ENCODE measurements at places on chromosomes 11 and 22.

DNA sequence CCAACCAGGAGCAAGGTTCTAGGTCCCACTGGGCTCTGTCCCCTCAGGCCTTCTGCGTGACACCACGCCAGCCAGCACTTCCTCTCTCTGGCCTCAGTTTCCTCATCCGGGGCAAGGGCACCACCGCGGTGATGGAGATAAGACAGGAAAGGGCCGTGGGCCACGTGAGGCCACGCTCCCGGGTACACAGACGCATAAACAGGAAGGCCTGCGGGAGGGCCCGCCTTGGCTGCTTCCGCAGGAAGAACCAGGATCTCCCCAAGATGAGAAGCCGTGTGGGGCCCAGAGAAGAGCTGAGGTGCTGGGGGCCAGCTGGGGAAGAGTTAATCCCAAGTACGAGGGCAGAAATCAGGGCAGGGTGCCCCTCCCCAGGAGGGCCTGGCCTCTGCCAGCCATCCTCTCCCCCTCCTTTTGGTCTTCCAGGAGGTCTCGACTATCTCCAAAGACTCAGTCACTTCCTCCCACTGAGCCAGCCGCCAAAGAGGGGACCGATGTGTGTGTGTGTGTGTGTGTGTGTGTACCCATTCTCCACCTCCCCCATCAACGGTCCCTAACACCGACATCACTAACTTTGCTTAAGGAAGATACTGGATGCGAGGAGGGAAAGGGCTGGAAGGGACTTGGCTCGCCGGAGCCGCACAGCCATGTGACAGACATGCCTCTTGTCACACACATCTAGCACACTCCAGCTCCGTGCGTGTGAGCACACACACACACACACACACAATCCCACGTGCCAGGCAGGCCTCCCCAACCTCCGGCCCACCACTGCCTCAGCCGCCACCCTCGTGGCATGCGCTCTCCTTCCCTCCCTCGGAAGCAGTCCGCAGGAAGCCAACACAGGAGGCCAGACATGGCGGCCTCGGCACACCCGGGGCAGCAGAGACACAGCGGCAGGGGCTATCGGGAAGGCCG is 1.4 kb downstream of the MFNG start:
- DNase-seq: no peak

DNA sequence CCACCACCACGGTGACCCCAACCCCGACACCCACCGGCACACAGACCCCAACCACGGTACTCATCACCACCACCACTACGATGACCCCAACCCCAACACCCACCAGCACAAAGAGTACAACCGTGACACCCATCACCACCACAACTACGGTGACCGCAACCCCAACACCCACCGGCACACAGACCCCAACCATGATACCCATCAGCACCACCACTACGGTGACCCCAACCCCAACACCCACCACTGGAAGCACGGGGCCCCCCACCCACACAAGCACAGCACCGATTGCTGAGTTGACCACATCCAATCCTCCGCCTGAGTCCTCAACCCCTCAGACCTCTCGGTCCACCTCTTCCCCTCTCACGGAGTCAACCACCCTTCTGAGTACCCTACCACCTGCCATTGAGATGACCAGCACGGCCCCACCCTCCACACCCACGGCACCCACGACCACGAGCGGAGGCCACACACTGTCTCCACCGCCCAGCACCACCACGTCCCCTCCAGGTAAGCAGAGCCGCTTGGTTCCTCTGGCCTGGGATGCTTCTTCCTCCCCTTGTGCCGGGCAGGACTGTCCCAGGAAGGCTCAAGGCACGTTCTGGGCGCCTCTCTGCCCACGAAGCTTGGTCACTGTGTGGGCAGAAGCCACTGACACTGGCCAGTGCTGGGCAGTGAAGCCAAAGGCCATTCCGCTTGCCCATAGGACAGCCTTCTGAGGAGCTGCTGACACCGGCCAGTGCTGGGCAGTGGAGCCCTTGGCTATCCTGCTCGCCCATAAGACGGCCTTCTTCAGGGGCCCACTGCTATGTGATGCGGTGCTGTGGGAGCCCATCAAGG is 25.1 kb downstream of the MUC2 start:
- no peak for DNase-seq

- DNase-seq: no peak
These were observed 31.8 kb upstream of the GPR83 start for GRCh38 chr11:94433049-94433448.

- peak; percentile 52 for DNase-seq
These were observed 74.9 kb upstream of the HORMAD2 start for GRCh38 chr22:30005213-30005857.

DNA sequence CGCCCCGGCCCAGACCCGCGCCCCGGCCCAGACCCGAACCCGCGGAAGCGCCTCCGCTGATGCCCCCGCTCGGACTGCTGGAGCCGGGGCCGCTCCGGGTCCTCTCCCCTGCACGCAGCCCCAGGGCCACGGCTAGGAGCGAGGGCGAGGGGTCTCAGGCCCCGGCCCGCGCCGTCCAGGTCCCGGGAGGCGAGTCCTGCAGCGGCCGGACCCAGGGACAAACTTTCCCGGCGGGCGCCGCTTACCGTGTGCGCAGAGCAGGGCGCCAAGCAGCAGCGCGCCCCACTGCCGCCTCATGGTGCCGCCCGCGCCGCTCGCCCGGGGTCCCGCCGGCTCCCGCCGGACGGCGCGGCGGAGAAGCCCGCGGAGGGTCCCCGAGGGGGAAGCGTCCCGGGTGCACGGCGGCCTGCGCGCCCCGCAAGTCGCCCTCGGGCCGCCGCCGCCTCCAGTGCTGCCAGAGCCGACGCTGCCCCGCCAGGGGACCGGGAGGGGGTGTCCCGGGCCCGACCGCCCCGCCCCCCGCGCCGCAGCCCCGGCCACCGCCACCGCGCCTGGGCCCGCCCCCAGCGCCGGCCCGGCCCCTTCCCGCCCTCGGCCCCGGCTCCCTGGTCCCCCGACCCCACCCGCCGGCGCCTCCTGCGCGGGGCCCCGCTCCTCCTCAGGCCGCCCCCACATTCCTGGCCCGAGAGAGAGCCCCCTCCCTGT is at the start of gene LRP4:
TSS of gene LRP4 (minus strand) at position 468 of the 705 bp plus-strand sequence. CDS start at position 297, 171 bp downstream.
- peak; percentile 74 for DNase-seq

DNA sequence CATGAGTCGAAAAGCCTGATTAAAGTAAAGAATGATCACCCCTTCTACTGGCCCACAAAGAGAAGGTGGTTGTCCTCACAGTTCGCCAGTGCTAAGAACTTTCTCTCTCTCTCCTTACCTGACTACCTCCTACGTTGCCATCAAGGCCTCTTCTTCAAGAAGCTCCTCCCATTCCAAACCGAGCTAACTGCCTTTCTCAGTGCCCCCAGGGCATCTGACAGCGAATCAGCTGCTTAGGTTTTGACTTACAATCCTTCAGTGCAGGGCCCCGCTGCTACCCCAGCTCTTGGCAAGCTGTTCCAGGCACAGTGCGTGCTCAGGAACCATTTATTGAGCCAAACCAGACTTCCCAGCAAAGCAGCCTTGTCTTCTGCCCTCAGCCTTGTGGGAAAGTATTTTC is 5.8 kb downstream of the VSTM5 start:
- DNase-seq: no peak

- peak; percentile 37 for DNase-seq
These were observed 42.9 kb downstream of the ARFGAP3 start for GRCh38 chr22:42814215-42814614.

DNA sequence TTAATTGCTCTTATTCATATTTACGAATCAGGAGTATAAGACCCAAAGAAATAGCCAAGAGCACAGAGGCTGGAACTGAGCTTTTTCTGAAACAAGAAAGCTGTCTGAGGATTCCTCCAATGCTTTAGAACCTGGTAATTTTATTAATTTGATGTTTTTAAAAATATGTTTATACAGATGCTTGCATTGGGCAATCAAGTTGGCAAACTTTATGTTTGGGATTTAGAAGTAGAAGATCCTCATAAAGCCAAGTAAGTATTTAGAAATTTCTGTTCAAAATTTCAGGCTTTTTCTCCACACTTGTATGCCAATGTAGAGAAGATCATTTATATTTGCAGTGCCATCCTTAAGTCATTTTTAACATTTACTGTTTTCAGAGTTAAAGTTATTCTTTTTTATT is 24.3 kb upstream of the HIKESHI start:
- no peak for DNase-seq

GRCh38 chr11:110947096-110947495 is 234.9 kb upstream of the ARHGAP20 start:
- no peak for DNase-seq

GRCh38 chr11:5923427-5923776 is 18.6 kb upstream of the OR56A3 start:
- DNase-seq: no peak

- DNase-seq: no peak
These were observed 14.8 kb downstream of the KIAA0930 start for GRCh38 chr22:45225732-45226502.

GRCh38 chr22:17898375-17898774 is 124.1 kb upstream of the BID start:
- no peak for DNase-seq

GRCh38 chr11:126202646-126203359 is 8.6 kb downstream of the RPUSD4 start:
- DNase-seq: no peak

DNA sequence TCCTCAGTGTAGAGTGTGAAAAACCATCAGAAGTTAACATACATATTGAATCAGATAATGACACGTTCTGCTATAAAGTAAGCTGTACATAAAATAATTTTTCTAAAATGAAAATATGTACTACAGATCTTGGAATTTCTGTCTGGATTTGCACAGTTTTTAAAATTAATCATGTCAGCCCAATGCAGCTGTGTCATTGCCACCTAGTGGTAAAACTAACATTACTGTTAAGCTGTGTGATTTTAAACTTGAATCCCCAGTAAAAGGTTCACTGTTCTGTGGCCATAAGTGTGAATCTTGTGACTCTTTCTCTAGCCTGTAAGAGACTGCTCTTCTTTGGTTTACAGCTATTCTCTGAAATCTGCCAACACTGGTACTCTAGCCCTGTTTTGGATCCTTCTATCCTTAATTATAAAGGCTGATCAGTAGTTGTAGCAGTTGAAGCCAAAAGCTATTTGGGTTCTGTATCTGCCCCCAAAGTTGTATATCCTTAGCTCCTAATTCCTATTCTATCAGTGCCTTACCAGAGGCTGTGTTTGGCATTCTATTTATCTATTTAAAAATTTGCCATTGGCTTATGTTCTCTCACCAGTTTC is 4.0 kb downstream of the JRKL start:
- peak; percentile 77 for DNase-seq

DNA sequence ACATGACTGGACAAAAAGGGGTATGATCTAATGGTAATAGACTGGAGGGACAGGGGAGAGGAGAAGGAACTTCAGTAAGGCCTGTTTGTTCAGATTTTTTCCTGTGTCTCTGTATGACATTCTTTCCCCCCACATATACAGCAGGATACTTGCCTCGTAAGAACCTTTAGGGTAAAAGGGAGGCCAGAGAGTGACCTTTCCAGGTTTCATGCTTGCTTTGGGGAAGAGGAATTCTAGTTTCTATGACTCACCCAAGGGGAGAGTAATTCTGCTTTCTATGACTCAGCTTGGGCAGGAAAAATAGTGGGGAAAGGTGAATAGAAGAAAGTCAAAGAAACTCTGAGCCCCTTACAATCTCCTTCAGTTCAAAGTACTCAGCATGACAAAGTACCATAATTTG is 457.0 kb downstream of the DLG2 start:
- peak; percentile 82 for DNase-seq

GRCh38 chr11:112836256-112836602 is 125.0 kb upstream of the NCAM1 start:
- no peak for DNase-seq

GRCh38 chr11:71373791-71374454 is 74.3 kb downstream of the DHCR7 start:
- DNase-seq: no peak

GRCh38 chr11:75740681-75741080 is 23.0 kb downstream of the MOGAT2 start:
- no peak for DNase-seq

DNA sequence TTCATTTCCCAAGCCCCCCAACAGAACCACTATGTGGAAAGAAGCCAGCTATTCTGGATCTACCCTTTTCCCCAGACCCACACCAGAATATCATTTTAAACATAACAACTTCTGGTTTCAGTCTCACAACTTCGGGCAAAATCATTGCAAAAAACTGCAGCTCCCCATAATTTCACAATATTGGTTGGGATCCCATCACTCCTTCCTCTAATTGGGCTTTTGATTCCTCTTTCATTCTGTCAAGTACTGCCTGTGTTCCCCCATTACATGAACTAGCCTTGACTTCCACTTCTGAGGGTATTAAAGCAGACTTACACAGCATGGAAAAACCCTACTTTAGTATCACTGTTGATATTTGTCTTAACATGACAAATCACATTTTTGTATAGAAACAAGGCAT is 4.1 kb upstream of the APOL3 start:
- DNase-seq: no peak

GRCh38 chr22:39496131-39496838 is 5.8 kb upstream of the MIEF1 start:
- DNase-seq: peak; percentile 87

GRCh38 chr11:35236667-35237003 is 97.7 kb downstream of the CD44 start:
- DNase-seq: no peak

DNA sequence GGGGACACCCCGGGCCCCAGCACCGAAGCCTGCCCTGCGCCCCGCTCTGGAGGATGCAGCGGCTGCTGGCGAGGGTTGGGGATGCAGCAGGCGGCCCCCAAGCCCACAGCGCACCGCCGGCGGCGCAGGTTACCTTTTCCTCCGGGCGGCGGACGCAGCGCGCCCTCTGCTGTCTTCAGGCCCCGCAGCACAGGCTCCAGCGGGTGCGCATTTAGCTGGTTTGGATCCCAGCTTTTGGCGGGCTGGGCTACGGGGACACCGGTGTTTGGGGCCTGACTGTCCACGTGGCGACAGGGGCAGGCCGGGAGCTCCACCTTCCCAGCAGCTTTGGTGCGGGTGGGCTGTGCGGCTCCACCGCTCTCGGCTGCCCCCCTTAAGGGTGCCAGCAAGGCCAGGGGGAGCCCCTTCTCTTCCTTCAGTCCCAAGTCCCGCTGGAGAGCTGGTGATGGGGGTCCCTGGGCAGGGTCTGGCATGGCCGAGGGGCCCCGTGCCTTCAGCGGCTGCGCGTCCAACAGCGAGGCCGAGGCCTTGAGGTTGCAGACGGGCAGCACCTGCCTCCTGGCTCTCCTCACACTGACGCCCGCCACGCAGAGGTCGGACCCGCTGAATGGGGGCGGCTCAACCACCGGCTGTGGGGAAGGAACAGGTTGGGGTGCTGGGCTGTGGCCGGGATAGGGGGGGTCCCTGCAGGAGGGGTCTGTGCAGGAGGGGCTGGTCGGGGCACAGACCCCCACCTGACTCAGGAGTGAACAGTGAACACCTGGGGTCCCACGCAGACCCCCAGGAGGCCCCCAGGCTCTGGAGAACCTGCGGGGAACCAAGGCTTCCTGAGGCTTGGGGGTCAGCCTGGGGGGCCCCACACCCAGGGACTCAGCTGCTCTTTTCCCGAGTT is 18.0 kb upstream of the IL17REL start:
- peak; percentile 92 for DNase-seq

- no peak for DNase-seq
These were observed 62.4 kb upstream of the IGLL5 start for GRCh38 chr22:22825213-22825593.
